ENCODE measurements at places on chromosomes 5 and 9.

DNA sequence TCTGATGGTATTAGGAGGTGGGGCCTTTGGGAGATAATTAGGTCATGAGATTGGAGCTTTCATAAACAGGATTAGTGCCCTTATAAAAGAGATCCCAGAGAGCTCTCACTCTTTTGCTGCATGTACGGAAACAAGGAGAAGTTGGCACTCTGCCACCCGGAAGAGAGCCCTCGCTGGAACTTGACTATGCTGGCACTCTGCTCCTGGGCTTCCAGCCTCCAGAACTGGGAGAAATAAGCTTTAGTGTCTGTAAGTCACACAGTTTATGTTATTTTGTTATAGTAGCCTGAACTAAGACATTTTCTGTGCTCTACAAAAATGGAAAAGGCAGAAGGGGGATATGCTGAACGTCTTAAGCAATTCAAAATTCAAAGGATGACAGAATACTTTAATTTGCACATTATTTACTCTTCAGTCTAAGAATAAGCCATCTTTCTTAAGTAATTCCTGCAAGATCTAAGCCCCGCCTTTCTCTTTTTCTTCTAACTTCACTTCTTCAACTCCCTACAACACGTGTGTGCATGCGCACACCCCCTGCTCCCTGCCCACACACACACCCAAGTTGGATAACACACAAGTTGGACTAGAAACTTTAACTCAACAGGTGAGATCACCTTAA is 17.3 kb downstream of the NFIB start:
- no peak for DNase-seq

DNA sequence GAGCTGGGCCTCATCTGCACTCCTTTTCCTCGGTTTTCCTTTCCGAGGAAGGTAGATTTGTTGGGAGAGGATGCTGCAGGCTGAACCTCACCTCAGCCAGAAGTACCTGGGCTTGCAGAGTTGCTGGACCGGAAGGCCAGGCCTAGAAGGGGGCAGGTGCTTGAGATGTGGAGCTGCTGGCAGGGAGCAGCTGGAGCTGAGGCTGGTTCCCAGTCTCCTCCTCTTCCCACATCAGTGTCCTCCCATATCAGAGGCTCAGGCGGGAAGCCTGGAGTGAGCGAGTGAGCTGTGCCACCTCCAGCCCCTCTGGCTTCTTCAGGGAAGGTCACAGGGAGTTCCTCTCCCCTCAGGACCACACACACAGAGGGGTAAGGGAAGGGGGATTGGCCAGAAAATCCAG is 259.4 kb downstream of the GADD45G start:
- DNase-seq: no peak

- DNase-seq: no peak
Measured at GRCh38 chr5:136081217-136081591, 51.4 kb upstream of the SMAD5 start.

DNA sequence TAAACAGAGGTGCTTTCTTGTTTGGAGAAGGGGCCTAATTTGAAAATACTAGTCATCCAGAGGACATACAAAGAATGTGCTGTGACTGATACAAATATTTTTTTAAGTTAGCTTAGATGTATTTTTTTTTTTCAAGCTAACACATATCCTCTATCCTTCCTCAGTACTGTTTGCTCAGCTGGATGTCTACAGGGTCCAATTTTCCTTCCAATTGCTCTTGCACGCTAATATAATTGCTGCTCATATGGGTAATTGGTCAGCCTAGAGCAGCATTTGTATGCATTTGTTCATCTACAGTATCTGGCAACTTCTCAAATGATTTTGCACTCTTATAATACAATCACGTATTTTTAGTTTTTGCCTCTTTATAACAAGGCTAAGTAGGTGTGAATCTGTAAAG is 84.7 kb downstream of the ZDHHC21 start:
- DNase-seq: no peak

GRCh38 chr9:131580358-131580757 is 35.0 kb downstream of the PRRT1B start:
- no peak for DNase-seq

DNA sequence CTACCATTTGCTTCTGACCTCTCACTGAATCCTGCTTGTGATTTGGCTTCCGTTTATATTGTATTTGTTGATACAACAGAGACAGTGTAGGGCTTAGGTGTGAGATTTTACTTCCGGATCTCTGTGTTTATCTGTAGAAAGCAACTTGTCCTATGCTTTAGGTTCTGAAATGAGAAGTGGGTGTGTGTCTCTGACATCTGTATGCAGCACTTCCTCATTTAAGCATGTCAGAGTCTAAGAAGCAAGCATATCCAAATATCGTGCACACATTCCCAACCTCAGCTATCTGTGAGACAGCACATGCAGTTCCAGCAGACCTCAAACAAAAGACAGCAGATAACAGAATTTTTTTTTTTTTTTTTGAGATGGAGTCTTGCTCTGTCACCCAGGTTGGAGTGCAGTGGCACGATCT is 16.3 kb downstream of the KLF9 start:
- no peak for DNase-seq

DNA sequence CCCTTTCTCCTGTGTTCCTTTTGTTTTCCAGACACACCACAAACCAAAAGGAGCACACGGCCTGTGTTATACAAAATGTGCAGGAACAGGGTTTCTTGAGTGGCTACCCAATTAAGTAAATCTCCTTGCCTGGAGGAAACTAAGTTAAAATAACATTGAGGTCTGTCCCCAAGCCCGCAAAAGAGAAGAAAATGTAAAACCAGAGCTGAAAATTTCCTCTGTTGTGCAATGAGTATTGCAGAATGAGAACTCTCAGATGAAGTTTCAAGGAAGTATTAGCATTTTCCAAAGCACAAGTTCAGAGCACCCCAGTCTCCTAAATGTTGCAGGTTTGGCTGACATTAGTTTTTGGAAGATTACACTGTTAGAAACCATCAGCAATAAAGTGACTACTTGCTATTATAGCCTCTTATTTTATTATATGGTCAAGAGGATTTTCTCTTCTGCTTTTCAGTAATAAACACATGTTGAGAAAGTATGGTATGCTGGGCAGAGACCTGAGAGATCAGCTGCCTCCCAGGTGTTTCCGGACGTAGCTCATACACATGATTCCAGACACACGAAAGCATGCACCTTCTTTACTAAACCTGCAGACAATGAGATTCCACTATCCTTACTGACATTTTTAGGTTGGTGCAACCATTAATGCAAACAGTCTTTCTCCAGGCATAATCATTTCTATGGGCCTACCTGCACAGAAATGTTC is 161.3 kb downstream of the SNCAIP start:
- DNase-seq: no peak

DNA sequence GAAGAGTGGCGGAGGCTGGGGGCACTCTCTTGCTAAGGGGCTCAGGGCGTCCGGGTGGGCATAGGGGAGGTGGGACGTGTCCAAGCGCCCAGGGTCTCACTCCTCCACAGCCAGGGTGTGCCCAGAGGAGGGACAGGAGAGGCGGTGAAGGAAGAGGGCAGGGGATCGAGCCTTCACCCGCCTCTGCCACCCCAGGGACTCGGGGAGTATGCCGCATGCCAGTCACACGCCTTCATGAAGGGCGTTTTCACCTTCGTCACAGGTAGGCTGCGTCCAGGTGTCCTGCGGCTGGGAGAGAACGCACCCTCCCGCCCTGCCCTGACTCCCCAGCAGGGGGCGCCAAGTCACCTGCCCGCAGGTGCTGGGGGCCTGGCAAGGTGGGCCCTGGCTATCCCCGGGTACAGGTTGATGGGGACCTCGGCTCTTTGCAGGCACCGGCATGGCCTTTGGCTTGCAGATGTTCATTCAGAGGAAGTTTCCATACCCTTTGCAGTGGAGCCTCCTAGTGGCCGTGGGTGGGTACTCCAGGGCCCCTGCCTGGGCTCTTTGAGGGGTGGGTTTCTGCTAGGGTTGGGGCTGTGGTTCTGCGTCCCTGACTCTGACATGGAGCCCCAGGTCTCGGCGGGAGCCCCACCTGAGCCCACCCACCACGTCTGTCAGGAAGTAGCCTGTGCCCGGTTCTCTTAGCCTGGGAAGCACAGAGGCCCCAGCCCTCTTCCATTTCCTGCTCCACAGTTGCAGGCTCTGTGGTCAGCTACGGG is 552 bp downstream of the TMEM141 start:
- no peak for DNase-seq

GRCh38 chr5:565782-566440 is 41.7 kb upstream of the SLC9A3 start:
- DNase-seq: no peak

DNA sequence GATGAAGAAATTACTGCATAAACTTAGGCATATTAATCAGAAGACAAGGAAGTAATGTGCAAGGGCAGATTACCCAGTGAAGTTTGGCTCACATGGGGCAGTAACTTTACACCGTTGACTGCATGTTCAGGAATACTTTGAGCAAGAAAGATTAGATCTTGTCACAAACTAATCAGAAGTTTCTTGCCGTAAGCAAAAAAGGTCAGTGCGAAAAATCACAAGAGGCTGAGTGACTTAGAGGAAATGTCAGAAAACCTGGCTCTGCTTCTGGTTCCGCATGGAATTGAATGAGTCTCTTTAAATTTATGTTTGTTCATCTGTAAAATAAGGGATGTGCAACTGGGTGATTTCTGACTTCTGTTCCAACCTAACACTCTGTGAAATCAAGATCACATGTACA is 64.4 kb downstream of the PARP8 start:
- no peak for DNase-seq
